ENCODE measurements at places on chromosomes 2 and 18. TPM values are rescaled to one million over a fixed set of nuclear protein-coding genes. Genes with fewer than 3 reads are reported as not detected.

DNA sequence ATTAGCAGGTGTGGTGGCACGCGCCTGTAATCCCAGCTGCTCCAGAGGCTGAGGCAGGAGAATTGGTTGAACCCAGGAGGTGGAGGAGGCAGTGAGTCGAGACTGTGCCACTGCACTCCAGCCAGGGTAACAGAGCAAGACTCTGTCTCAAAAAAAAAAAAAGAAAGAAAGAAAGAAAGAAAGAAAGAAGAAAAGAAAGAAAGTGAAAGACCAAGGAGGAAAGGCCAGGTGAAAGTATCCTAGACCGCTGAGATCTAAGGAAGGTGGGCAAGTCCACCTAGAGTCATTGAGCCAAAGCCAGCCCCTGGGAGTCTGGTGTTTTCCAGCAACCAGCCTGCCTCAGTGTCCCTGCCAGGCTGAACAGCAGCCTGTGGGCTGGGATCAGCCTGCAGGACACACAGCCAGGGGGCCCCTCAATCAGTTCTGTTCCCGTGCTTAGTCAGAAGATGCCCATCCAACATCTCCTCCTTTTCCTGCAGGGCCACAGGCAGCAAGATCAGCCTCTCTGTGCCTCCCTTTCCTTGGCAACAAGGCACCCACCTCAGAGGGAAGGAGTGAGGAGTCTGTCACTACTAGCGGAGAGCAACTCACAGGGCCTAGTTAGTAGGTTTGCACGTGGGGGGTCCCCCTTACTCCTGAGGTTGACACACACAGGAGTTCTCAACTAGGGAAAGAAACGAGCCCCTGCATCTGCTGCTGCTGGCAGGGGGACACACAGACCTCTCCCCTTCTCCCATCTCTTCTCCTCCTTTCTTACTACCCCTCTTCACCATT lies 64.1 kb downstream of the SMAD7 start:
- no peak for DNase-seq

DNA sequence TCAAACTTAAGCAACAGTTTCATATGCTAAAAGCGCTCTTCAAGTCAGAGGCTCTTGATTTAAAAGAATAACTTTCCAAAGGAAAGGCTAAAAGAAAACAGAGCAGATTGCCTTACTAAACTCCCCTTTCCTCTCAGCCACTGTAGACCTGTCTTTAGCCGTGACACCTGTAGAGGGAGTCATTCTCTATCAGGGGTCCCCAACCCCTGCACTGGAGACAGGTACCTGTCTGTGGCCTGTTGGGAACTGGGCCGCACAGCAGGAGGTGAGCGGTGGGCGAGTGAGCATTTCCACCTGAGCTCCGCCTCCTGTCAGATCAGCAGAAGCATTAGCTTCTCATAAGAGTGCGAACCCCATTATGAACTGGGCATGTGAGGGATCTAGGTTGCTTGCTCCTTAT lies 9.6 kb downstream of the SLC14A1 start:
- DNase-seq: no peak

DNA sequence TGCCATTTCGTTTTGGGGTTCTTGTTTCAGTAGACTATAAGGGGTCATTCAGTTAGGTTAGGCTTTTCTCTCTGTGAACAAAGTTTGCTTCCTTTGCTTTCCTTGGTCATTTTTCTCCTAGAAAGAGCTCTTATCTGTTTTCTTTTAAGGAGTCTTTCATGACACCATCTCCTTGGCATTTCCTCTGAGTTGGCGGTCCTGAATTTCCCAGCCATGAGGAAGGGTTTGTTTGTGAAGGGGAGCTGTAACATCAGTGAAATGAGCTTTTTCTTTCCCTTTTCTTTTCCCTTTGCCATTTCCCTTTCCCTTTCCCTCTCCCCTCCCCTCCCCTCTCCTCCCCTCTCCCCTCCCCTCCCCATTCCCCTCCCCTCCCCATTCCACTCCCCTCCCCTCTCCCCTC lies 61.7 kb downstream of the MAP4K4 start:
- no peak for DNase-seq

DNA sequence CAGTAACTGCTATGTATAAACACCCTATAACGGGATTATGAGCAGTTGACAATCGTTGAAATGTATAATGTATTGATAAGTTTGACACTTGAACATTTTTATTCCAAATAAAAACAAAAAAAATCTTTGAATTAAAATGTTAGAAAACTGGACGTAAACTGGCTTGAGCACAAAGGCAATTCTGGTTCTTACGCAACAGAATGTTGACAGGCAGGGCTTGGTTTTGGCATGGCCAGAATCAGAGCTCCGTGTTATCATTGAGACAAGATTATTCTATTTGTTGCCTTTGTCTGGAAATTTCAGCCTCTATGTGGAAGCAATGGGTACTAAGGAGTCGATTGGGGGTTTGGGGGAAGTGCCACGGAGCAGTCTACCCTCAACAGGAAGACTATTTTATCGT lies 1028.6 kb upstream of the ZEB2 start:
- no peak for DNase-seq

DNA sequence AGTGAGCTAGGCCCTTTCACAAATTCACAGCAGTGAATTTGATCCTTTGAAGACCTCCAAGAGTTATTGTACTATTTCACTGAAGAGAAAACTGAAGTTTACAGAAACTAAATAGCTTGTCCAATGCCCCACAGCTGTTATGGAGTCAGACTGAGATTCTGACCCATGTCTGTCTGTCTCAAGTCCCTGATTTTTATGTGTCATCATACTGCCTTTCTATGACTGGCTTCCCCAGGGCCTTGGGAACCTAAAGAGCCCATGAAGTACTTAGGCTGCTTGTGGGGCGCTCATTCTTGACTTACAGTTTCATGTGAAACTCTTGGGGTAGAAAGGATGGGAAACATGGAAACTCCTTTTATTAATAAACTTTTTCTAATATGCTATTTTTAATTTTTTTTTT lies 107.7 kb downstream of the ATL2 start:
- no peak for DNase-seq

DNA sequence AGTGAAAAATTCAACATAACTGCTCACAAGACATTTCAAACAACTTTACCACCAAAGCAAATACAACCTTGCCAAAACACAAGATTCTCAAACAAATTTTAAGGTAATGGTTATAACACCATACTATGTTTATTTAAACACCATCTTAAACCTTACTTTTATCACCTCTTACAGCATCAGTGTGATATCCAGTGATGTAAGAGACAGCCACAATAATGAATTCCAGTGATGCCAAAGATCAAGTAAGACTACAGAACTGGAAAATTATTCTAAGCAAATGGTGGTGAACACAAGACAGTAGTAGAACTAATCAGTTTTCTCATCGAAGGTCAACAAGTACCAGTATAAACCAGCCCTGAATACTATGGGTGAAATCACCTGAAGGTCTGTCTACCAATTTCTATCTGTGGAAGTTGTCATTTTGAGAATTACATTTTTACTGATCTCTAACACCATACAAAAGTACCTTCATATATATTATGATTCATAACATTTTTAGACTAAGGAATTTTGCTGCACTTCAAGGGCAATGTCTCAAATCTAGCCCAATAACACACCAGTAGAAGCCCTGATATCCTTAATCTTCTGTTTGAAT lies 146.2 kb downstream of the RBMS1 start:
- no peak for DNase-seq

DNA sequence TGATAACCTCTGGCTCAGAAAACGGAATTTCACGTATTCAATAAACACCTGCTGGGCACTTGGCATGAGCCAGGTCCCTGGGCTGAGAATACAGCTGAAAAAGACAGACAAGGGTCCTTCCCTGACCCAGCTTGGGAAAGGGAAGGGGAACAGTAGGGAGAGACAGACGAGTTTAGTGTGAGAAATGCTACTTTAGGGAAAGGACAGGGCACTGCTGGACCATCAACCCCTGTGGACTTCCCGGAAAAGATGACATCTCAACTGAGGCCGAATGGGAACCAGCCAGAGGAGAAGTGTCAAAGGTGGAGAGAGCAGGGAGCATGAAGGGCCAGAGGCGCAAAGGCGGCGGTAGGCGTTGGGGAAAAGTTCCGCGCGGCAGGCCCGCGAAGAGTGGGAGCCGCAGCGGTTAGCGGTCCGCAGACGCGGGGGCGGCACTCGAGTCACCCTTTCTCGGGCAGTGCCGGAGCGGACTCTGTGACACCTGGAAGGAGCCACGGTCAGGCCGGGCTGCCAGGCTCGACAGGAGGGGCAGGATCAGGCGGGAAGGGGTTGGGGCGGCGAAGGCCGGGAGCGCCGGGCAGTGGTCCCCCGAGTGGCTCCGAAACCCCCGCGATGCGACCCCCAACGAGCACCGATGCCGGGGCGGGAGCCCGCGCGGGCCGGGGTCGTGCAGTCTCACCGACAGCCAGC lies 519 bp downstream of the TEX261 start:
- DNase-seq: no peak

- no peak for DNase-seq
Observed at GRCh38 chr2:231515603-231516002, 14.6 kb downstream of the NMUR1 start.

DNA sequence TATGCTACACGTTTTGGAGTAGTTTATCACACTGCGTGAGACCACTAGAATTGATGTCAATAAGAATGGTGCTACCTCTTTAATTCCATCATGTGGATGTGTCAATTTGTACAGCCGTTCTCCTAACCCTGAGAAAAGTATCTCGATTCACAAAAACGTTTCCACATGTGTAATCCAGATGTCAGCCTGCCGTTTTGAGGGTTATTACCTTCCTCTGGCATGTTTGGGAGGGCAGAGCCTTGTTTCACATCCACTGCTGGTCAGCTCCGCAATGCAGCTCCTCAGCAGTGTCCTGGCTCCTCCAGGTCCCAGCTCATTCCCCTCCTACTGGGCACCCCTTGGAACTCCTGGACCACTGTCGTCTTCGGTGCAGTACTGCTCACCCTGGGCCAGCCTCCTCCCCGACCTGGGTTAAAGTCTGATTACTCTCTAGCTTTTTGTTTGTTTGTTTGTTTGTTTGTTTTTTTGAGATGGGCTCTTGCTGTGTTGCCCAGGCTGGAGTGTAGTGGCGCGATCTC lies 34.6 kb downstream of the COPS7B start:
- no peak for DNase-seq

- no peak for DNase-seq
Observed at GRCh38 chr2:39138837-39139211, 18.0 kb upstream of the SOS1 start.

GRCh38 chr18:61173554-61173953 lies 159.7 kb upstream of the CDH20 start:
- no peak for DNase-seq

- peak; percentile 38 for DNase-seq
Observed at GRCh38 chr2:233470011-233470687, 96.4 kb downstream of the USP40 start.

DNA sequence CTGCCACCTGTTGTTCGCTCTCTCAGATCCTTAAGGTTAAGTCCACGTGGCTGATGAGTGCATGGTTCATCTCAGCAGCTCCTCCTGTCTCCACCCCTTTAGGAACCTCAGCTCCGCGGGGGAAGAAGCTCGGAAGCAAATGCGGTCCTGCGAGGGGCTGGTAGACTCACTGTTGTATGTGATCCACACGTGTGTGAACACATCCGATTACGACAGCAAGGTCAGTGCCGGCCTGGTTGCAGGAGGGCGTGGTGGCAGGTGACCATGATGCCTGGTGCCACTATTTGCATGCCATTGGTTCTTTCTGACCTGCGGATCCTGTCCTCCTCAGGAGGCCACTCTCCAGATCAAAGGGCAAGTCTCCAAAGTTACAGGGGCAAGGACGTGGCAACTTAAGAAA lies 133.9 kb upstream of the DAPL1 start:
- DNase-seq: no peak

- no peak for DNase-seq
Observed at GRCh38 chr2:136049991-136050920, 64.8 kb upstream of the DARS1 start.

GRCh38 chr2:199404841-199405240 lies 52.9 kb downstream of the SATB2 start:
- DNase-seq: no peak

DNA sequence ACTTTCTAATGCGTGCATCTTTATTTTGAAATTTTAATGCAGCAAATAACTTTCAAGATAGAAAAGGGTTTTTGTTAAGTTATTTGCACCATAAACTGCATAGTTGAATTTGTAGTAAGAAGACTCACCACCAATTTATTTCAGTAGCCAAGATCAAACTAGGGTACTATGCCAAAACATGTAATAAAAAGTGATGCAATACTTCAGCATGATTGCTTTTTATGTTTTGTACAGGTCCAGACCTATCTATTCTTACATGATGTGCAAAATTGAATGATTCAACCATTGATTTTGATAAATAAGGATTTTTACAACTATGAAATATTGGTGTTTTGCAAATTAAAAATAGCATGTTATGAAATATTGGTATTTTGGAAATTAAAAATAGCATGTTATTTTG lies 26.7 kb downstream of the AGPS start:
- no peak for DNase-seq

DNA sequence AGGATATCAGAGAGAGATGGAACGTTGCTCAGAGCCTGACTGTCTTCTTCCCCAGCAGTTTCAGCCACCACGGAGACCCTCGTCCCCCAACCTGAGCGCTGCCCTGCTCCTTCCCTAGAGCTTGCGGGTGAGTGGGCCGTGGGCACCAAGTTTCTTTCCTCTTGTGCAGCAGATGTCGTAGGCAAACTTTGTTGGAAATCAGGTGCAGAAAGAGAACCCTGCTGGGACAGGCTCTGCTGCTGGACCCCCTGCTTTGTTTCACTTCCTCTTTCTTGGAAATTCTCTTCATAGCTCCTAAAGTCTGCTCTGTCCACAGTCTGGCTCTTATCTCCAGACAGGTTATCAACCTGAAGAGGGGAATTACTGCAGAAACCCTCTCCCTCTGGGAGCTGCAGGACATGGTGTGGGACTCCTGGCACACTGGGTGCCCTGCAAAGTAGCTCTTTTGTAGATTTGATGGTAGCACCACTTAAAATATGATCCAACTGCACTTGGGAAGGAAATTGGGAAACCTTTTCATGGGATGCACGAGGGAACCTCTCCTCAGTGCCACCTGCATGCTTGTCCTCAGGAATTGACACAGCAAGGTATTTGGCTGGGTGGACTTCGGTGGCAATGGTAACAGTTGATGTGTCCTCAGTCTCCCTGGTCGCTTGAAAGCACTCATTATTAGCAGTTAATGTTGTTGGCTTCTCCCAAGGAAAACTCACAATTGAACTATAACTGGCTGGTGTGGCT lies 92.2 kb downstream of the ALPK2 start:
- DNase-seq: no peak

GRCh38 chr18:655445-655844 lies 2.0 kb upstream of the TYMS start:
- no peak for DNase-seq

- DNase-seq: no peak
Observed at GRCh38 chr2:167310442-167310841, 422.2 kb downstream of the XIRP2 start.

The MYO7B gene
- 33.3 TPM for polyA plus RNA-seq

The SNTG2 gene
- 2.9 TPM for polyA plus RNA-seq

The MYO5B gene
- polyA plus RNA-seq: 27.1 TPM

The RGPD3 gene
- 0.49 TPM for polyA plus RNA-seq

The MBP gene
- 18.5 TPM for polyA plus RNA-seq

The OSBPL1A gene
- polyA plus RNA-seq: 55.4 TPM

The SERPINB2 gene
- 0.14 TPM for polyA plus RNA-seq

The SERPINB3 gene
- polyA plus RNA-seq: not detected

The FAP gene
- polyA plus RNA-seq: 11.6 TPM

The UGT1A8 gene
- not detected for polyA plus RNA-seq

The RNF152 gene
- 8.4 TPM for polyA plus RNA-seq

The ASXL2 gene
- polyA plus RNA-seq: 20.9 TPM

The CXCR1 gene
- 0.06 TPM for polyA plus RNA-seq

The SP140 gene
- 1.6 TPM for polyA plus RNA-seq

The SLC19A3 gene
- 10.1 TPM for polyA plus RNA-seq

The HOXD3 gene
- 26.5 TPM for polyA plus RNA-seq

The AQP12B gene
- polyA plus RNA-seq: 0.48 TPM

The FBLN7 gene
- polyA plus RNA-seq: 9.3 TPM

The KCNG2 gene
- polyA plus RNA-seq: 0.48 TPM

The C18orf54 gene
- 12.8 TPM for polyA plus RNA-seq

The VWC2L gene
- polyA plus RNA-seq: 0.08 TPM

Data from renal cortex interstitium (tissue), 15 donors.